ENCODE measurements at places on chromosomes 16 and 17.
A peak's percentile ranks its signal among the peaks of the same experiment; 100 is the strongest.

- DNase-seq: no peak
Observed at GRCh38 chr16:53291757-53292392, 142.4 kb upstream of the RBL2 start.

GRCh38 chr17:49734515-49735490, 27.0 kb upstream of the SLC35B1 start:
- DNase-seq: no peak

DNA sequence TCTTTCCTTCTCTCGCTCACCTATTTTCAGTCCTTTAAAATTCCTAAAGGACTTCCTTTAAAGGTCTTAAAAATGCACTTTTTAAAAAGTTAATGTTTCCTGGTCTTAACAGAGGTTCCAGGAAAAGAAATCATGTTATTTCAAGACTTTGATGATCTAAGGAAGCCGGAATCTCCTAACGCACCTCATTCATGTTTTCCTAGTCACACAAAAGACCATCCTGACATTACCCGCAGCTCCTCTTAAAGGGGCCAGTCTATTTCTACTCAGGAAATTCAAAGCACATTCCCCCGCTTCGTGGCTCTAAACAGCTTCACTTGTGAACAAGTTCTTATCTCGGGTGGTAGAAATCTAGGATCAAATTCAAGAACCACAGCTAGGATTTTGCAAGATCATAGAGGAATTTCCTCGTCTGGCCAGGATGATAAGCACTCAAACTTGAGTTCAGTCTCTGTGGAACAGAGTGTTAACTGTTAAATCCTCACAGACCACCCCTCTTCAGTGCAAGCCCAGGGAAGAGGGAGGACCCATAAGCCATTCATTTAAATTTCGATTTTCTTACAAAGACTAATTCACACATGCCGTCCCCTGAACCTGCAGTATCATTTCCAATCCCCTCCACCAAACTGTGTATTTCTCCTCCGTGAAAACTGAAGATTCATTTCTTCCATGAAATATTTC, 137.1 kb upstream of the AXIN2 start:
- no peak for DNase-seq

DNA sequence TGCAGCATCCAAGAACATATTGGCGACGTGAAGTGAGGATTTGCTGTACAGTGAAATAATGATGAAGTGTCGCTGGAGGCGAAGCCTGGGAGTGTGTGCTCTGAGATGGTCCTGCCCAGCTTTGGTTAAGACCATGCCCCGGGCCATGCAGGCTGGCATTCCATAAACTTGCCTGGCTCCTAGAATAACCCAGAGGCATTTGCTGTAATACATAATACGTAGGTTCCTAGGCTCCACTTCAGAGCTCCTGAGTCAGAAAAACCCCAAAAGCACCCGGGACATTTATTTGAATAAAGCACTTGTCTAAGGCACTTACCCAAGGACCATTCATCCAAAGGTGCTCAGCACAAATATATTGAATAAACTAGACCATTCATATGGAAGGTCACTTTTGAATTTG, 279.3 kb downstream of the ABCC12 start:
- DNase-seq: no peak

- no peak for DNase-seq
Observed at GRCh38 chr17:17387017-17387497, 83.9 kb downstream of the NT5M start.

GRCh38 chr17:66508896-66509844, 206.8 kb downstream of the PRKCA start:
- no peak for DNase-seq

DNA sequence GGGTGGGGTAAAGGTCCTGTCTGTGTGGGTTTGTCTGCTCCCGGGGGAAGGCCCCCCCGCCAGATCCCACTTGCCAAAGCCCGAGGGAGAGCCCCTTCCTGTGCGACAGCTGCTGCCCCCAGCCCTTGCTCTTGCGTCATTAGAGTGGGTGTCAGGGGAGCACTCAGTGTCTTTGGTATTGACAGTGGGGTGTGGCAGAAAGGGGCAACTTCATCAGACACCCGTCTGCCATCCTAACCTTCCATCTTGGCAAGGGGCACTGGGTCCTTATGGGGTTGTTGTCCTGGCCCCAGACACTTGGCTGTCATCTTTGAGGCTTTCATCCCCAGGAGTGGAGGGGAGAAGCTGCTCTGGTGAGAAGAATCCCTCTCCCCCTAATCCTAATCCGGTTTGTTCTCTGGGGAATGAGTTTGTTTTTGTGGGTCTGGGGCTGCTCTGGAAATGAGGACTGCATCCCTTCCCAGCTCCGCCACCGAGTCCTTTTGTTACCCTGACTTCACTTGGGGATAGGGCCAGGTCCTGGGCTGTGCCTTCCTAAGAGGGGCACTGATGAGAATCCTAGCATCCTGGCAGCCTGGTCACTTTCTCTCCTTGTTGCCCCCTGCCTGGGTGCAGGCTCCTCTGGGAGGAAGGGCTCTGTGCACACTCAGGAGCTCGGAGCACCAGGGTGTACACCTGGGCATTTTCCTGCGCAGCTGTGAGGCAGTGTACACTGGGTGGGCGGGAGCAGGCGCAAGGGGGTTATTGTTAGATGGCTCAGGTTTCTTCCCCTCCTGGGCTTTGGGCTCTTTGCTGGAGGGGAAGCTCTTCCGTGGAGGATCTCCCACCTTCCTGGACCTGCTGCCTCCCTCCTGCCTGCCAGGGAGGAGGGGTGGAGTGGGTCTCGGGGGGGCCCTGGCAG, 21.1 kb downstream of the GJD3 start:
- no peak for DNase-seq

DNA sequence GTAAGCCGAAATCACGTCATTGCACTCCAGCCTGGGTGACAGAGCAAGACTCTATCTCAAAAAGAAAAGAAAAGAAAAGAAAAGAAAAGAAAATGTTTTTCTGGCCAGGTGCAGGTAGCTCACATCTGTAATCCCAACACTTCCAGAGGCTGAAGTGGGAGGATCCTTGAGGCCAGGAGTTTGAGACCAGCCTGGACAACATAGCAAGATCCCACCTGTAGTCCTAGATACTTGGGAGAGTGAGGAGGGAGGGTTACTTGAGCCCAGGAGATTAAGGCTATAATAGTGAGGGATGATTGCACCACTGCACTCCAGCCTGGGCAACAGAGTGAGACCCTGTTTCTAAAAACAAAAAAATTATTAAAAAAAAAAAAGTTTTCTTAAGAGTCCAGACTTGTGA, 2.5 kb upstream of the ATP5MC1 start:
- DNase-seq: no peak

DNA sequence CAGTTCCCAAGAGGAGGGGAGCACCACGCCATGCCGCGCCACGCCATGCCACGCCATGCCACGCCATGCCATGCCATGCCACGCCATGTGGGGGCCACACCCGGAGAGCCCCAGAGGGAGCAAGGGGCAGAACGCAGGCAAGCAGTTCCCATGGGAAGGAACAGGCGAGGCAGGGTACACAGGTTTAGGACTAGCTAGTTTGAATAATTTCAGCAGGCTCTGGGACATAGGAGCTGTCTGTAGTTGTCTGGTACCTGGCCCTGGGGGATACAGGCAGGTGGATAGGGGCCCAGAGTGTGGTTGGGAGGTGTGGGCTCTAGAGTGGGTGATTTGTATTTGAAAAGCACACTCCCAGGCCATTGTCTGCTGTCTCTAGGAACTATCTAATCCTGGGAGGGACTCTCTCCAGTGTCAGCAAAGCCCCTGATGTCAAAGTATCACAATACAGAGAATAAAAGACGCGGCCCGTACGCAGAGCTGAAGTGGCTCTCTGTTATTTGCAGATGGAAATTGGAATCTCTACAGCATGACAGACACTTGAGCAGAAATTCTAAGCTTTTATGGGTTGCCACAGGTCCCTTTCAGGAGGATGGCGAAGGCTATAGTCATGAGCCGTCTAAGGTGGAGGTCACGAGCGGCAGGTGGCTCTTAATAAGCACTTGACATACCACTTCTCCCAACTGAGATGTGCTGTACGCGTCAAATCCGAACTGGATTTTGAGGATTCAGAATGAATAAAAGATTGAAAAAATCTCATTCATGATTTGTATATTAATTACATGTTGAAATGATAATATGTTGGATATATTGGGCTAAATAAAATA, 220.8 kb upstream of the TNRC6C start:
- no peak for DNase-seq

GRCh38 chr17:75848523-75849278, 4.5 kb upstream of the UNC13D start:
- DNase-seq: peak; percentile 83

DNA sequence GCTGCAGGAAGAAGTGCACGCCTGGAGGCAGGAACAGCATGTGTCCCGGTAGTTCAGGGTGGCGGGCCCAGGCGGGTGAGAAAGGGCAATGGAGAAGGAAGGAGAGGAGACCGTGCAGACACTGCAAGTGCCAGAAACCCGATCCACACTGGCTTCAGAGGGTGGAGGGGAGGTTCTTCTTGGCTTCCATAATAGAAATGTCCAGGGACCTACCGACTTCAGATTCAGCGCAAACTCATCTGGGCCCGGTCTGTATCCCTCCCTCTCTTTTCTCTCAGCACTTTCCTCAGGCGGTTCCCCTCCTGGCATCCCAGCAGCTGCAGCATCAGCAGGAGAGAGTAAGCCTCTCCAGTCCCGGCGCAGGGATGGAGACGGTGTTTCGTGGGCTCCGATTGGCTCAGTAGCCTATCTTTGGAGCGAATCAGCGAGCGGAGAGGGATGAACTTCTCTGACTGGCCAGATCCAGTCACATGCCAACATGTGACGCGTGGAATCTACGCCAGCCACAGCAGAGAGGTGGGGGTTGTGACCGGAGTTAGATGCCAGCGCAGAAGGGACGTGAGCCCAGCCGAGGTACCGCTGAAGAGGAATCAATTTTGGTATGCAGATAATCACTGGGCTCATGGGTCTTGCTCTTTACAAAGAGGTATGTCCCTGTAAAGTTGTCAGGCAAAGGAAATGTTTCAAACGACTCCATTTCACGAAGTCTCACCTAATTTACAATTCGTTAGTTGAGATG, 1.9 kb upstream of the PRPSAP2 start:
- DNase-seq: peak; percentile 99
